ENCODE measurements at places on chromosomes 5 and 9.

DNA sequence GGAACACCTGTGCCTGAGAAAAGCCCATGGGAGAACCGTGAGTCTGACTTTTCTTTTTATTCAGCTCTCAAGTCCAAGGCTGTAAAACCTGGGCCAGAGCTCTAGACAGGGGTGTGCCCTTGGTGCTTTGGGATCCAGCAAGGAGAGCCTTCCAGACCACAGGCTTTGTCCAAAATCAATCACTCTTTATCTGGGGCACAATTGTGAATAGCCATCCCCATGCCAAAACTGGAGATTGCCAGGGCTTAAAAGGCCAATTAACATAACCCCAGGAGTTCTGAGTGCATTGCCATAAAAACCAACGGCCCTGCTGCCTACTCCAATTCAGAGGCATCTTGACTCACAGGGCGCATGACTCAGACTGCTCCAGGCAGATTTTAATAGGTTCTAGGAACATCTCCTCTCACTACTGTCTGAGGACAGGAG lies 391.8 kb downstream of the ARHGEF28 start:
- no peak for DNase-seq

GRCh38 chr9:68719847-68720246 lies 14.8 kb downstream of the PIP5K1B start:
- DNase-seq, result no peak

- no peak for DNase-seq
Observed at GRCh38 chr5:136215812-136216211, 22.9 kb upstream of the SMIM32 start.

DNA sequence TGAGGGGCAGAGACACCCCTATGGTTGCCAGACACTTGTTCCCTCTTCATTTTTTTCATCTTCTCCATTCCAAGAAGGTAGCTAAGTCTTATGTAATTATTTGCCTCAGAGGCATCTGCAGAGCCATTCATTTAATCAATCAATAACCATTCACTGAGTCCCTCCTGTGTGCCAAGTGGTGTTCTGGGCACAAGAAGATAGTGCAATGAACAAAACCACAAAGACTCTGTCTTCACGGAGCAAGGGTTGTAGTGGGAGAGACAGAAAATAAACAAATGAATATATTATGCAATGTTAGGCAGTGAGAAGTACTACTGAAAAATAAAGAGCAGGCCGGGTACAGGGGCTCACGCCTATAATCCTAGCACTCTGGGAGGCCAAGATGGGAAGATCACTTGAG lies 41.4 kb upstream of the CTNNA1 start:
- DNase-seq, result no peak

GRCh38 chr5:113293068-113293974 lies 141.5 kb downstream of the TSSK1B start:
- DNase-seq, result no peak

Data from stimulated activated CD4-positive, alpha-beta T cell treated with anti-CD3 and anti-CD28 coated beads, Interleukin-1b, Interleukin-23, amount 100 ng/mL, for 1 hour (primary cell).